ENCODE measurements at places on chromosomes 7 and 10.

DNA sequence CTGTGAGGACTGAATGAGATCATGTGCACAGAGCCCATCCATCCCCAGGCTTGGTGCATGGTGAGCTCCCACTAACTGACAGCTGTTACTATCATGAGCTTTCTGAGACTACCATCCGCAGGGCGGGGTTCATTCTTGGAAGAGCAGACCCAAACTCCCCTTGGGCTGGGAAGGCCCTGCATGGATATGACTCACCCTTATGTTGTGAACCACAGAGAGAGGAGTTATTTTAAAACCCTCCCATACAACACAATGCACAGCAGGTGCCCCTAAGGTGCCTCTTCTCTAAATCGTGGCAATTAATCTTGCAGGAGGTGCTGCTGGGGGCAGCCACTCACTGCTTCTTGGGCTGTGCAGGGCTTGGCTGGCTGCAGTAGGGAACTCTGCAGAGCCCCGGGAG lies 219.1 kb downstream of the GFRA1 start:
- no peak for DNase-seq

GRCh38 chr10:59873896-59874295 lies 32.5 kb downstream of the CCDC6 start:
- no peak for DNase-seq

GRCh38 chr7:26420422-26421019 lies 128.9 kb downstream of the SNX10 start:
- no peak for DNase-seq

DNA sequence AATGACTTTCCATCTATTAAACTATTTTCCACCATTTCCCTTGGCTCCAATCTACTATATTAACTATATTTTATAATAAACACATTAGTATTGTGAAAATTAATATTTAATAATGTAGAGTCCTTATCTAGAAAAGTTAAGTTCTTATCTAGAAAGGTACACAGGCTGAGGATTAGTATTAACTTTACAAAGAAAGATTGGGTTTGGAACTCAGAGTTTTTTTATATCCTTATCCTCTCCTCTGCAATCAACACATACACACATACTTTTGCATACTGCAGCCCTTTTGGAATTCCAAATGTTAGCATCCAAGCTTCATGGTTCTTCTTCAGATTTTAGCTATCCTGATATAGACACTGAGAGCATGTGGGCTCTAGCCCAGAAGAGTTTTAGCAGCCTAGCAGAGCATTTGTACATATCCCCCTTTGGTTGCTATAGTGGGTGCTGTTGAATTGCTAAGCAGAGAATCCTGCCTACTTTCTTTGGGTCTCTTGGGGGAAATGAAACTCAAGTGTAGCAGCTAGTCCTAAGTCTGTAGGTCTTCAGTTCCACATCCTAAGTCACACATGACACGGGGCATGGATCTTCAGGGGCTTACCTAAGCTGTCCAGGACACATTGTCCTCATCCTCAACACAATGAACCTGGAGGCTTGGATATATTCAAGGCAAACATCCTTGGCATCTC lies 874.6 kb downstream of the LRMDA start:
- no peak for DNase-seq

DNA sequence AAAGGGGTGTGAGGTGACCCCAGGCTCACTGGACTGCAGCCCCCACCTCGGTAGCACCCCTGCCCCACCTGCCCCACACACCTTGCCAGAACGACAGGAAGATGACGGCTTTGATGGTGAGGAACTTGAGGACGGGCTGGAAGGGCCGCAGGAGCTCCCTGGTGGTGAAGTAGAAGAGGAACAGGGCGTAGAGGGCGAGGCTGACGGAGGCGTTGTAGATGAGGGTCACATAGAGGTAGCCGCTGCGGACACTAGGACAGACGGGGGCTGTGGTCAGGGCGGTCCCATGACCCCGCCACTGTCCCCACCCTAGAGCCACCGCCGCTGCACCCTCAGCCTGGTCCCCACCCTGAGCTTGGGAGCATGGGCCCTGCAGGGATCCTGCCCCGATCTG lies 7.6 kb downstream of the TMEM184A start:
- DNase-seq = no peak

GRCh38 chr7:141115965-141116364 lies 42.1 kb downstream of the TMEM178B start:
- DNase-seq = no peak

- no peak for DNase-seq
Measured at GRCh38 chr7:11415101-11415500, 416.9 kb downstream of the THSD7A start.

GRCh38 chr10:21705828-21706176 lies 171.8 kb downstream of the MLLT10 start:
- no peak for DNase-seq

GRCh38 chr10:72981882-72982529 lies 27.4 kb upstream of the PLA2G12B start:
- no peak for DNase-seq

DNA sequence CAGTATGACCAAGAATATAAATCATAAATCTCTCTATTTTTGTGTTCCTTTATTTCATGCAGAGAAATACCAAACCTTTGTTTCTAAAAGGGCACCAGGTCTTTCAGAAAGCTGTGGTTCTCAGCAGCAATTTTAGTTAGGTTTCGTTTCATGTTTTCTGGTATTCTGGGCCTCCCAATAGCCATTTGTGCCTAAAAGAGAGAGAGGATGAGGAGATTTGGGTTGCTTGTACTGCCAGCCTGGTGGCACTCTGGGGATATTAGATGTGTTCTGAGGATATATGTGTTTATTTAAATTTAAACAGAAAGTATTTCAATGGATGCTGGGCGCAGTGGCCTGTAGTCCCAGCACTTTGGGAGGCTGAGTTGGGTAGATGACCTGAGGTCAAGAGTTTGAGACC lies 471.7 kb downstream of the AUTS2 start:
- DNase-seq = no peak

GRCh38 chr7:22607180-22607579 lies 107.2 kb upstream of the STEAP1B start:
- DNase-seq = no peak

GRCh38 chr10:71705582-71705981 lies 14.0 kb downstream of the C10orf105 start:
- no peak for DNase-seq

- no peak for DNase-seq
Measured at GRCh38 chr10:77458986-77459590, 178.5 kb downstream of the KCNMA1 start.

- no peak for DNase-seq
Measured at GRCh38 chr7:47581804-47582763, at the start of gene TNS3. Gene TNS3 (minus strand): TSS chr7:47582111. CDS start chr7:47439636, 142,475 bp downstream.

DNA sequence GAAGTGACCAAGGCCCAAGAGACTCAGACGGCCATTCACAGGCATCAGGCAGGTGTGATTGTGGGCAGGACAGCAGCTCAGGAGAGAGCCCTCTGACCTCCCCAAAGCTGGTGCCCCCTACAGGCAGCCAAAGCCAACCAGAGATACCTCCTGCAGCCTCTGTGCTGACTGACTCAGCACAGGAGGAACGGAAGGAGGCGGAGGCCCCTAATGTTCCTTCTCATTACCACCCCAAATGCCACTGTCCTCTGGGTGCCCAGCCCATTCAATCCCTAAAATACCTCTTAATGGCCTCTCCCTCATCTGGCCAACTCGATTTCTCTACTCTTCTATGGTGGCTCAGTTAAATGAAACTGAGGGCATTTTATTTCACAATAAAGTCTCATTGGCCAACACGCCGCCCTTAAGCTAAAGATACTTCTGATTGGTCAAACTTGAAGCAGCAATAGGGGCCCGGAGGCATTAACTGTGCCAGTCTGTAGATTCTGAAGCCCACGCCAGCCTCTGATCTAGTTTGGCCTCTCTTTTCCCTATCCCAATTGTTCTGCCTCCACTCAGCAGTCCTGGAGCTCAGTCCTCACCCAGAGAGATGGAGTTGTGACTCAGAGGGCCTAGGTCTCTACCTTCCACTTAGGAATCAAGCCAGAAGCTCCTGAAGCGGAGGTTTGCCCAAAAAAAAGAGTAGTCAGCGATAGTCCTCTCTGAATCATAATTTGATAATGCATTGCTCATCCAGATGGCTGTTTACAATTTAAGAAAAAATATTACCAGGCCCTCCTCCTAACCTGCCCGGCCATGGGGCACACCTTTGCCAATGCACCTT lies 1.2 kb downstream of the CYREN start:
- DNase-seq = peak; percentile 60

- DNase-seq = no peak
Measured at GRCh38 chr7:81516898-81517297, 252.9 kb downstream of the HGF start.

DNA sequence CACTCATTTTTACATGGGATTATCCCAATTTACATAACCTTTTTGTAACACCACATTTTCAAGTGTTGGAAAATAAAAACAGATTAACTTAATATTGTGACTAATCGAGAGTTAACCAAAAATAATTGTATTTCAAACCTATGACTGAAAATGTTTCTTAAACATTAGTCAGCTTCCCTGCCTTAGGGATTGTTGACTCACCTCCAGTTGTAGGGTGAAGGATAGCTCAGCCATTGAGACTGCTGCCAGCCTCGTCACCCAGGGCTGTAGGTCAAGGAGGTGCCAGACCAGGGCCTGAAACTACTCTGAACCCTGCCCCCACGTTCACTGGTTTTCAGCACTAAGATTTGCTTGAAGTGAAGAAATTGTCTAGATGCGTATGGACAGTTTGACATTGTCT lies 351.2 kb downstream of the GFRA1 start:
- no peak for DNase-seq

DNA sequence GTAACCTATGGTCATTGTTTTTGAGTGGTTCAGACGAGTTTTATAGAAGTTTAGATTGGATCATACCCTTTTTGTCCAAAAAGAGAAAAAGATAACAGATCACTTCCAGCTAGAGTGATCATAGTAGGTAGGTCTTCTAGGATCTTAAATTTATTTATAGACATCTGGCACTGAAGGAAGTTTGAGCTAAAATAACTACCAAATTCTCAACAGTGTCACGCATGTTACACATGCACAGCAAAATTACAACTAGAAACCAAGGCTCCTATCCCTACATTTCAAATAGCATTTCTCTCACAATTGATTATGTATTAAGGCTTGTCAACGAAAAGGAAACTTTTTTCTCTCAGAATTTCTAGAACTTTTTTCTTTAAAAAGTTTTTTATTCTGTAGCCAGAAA lies 2.3 kb downstream of the CALU start:
- no peak for DNase-seq

- DNase-seq = no peak
Measured at GRCh38 chr10:27537787-27538186, 33.7 kb downstream of the RAB18 start.

- DNase-seq = no peak
Measured at GRCh38 chr10:36191009-36191408, 548.9 kb upstream of the FZD8 start.

- DNase-seq = no peak
Measured at GRCh38 chr7:100942045-100942774, 7.1 kb upstream of the MUC3A start.

DNA sequence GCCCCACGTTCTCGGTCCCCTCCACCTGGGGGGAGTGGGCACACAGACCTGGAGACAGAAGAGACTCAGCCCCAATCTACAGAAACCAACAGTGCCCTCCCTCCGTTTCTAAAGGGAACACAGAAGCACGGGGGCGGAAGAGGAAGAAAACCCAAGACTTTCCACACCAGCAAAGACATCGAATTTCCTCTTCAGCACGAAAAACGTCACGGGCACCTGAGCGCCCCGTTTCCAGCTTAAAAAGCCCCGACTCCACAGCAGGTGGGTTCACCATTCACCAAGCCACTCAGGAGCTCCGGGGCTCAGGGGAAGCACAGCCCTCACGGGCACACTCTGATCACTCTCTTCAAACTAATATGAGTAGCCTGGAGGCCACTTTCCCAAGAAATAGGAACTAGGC lies 19.6 kb downstream of the NUDT1 start:
- DNase-seq = peak; percentile 25

- no peak for DNase-seq
Measured at GRCh38 chr10:89852872-89853271, 151.5 kb downstream of the KIF20B start.

GRCh38 chr10:99993701-99994689 lies 15.8 kb downstream of the DNMBP start:
- DNase-seq = peak; percentile 76

DNA sequence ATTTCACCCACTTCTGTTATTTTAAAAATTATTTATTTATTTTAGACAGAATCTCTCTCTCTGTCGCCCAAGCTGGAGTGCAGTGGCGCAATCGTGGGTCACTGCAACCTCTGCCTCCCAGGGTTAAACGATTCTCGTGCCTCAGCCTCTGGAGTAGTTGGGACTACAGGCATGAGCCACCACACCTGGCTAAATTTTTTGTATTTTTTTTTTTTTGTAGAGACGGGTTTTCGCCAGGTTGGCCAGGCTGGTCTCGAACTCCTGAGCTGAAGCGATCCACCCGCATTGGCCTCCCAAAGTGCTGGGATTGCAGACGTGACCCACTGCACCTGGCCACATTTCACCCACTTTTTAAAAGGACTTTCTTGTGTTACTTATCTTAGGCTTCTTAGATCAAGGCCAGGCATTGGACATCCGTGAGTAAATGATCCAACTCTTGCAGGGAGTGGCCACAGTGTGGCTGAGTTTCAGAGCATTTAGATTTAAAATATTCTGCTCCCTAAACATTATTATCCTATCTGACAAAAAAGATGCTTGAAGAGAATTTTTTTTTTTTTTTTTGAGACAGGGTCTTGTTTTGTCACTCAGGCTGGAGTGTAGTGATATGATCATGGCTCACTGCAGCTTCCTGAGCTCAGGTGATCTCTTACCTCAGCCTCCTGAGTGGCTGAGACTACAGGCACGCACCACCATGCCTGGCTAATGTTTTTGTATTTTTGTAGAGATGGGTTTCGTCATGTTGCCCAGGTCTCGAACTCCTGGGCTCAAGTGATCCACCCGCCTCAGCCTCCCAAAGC lies 14.4 kb downstream of the SNX10 start:
- DNase-seq = no peak

DNA sequence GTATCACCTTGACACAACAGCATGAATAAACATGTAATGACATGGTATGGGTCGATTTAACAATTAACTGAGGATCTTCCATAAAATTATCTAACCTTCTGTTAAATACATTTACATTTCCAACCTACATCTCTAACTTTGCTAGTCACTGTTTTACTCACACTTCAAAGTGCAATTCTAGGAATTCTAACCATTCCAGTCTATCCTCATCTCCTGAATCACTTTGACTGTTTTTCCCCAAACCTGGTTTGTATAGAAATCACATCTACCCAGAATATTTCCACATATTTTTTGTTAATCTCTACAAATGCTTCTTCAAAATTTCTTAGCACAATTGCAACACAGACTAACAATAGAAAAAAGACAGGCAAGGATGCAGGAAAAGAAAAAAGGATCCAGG lies 6.2 kb downstream of the ABI1 start:
- no peak for DNase-seq

Data from AML-193 (cell line).